ENCODE measurements at places on chromosomes 12 and 14. TPM values are rescaled to one million over a fixed set of nuclear protein-coding genes. Genes with fewer than 3 reads are reported as not detected.

Gene PLA2G1B
- not detected for total RNA-seq

Gene KRT5
- total RNA-seq = 6,736 TPM

Gene SART3
- total RNA-seq = 34.7 TPM

Gene DPF3
- total RNA-seq = 1.8 TPM

Gene AVPR1A
- not detected for total RNA-seq

Gene PDE3A
- total RNA-seq = not detected

Gene MAX
- total RNA-seq = 36.0 TPM

Gene RFLNA
- 3.2 TPM for total RNA-seq

Gene KRT83
- not detected for total RNA-seq

Gene RAD52
- 11.7 TPM for total RNA-seq

Gene FOXN3
- total RNA-seq = 4.6 TPM

Gene FAM161B
- 4.0 TPM for total RNA-seq

Gene COCH
- not detected for total RNA-seq

Gene CCDC184
- 0.53 TPM for total RNA-seq
